NCI-H2107 (cell line): ENCODE measurements at places on chromosomes 12 and 14.
A peak's percentile ranks its signal among the peaks of the same experiment; 100 is the strongest.

- no peak for DNase-seq
Observed at GRCh38 chr14:95197551-95197950, 40.2 kb upstream of the DICER1 start.

DNA sequence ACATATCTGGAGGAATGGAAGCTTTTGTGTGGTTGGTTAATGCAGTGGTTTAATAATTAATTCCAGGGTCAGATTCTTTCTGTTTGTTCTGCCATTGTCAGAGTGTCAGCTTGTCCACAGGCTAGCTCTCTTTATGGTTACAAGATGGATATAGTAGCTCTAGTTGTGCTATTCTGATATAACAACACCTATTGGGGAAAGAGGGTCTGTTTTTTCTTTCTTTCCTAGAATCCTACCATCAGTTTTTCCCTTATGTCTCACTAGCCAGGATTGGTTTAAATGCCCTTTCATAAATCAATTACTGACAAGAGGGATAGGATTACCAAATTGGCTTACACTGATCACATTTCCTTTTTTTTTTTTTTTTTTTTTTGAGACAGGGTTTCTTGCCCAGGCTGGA, 27.8 kb downstream of the CNOT2 start:
- no peak for DNase-seq

DNA sequence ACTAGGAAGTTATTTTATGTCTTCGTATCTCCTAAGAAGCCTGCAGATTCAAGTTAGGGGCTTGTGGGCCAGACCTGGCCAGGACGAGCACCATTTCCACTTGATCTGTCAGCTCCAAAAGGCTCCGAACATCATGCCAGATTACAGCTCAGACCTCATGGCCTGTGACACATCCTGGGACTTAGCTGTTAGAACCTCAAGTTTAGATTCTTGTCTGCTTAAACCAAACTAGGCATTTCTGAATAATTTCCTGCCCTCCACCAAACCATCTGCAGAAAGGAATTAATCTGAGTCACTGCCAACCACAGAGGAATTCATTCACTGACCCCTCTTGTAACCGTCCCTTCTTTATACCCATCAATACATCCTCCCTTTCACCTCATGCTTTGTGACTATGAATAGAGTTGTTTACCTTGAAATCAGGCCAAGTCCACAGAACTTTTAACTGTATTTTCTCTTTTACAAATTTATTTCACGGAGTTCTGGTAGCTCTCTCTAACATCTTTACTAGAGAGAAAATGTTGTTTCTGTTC, 120.3 kb downstream of the FBXL14 start:
- DNase-seq: no peak

DNA sequence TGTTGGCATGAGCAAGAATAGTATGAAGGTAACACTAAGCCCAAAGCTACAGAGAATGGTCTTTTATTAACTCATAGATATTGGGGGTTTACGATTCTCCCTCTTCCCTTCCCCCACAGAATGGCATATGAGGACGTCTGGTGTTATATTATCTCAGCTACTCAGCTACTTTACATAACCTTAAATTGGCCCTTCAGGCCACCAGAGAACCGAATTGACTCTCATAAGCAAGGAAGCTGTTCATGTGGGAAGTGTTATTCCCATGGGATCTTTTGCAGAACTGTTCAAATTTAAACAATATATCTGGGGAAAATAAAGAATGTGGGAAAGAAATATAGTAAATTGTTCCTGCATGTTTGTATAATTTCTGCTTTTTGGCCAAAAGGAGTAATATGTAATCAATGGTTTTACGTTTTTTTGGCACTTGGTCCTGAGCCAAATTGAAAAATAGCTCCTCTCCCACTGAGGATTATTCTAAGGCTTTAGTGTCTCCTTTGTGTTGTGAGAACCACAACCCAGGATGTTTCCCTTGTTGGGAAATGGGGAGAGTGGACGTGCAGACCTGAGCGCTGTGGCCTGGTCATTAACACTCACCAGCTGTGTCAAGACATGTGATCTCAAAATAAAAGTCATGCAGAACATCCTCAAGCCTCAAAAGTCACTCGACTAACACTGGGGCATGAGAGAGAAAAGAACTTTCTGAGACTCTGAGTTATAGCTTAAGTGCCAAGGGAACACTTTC, 31.8 kb upstream of the CMAS start:
- DNase-seq: no peak

DNA sequence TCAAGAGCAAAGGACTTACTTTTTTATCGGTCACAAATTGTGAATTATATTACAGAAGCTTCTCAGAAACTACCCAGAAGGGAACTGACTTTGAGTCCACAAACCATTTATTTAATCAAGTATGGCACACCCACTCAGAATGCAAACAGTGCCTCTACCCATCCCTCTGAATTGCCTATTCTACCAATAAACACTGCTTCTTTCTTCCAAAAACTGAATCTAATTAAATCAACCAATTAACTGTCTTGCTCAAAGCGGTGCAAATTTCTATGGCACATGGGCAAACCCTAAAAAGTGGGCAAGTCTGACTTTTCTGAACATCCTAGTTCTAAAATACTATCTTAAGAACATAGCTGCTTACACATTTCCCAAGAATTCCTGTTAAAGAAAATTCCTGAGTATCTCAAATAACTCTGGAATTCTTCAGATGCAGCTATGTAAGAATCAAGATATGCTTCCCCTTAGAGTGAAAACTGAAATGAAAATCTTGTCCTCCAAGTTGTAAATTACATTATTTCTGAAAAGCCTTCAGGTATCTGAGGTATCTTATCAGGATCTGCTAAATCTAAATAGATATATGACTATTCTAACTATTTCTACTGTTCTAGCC, 4.3 kb downstream of the SPTLC2 start:
- DNase-seq: no peak

DNA sequence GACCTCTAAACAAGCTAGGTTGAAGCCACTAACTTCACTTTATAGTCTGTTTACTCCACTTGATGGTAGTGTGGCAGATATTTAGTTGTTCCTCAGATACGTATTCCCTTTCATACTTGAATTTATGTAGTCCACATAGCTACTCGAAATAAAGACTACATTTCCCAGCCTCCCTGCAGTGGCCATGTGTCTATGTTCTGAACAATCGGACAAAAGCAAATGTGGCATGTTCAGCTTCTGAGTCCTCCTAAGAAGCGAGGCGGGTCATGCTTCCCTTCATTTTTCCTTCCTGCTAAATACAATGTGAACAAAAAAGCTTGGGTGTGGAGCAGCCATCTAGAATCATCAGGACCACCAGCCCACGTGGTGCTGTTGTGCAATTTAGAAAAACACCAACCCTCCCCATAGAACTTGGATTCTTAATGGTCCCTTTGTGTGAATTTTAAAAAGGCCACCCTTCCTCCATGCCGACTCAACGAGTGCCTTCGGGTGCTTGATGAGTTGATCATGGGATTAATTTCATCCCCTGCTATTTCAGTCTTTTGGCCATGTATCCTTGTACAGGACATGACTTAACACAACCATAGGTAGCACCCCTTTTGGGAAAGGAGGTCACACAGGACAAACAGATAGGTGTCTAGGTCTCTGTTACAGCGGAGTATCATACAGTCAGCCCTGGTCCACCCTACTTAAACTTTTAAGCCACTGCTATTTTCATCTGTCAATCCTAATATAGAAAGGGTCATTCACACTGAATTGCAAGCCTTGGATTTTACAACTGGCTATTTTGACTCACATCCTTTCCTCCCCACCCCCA, 60.7 kb downstream of the ZFC3H1 start:
- no peak for DNase-seq

- DNase-seq: no peak
Observed at GRCh38 chr12:104975587-104976343, 10.4 kb upstream of the NOPCHAP1 start.

GRCh38 chr14:56650048-56650447, 70.5 kb downstream of the TMEM260 start:
- no peak for DNase-seq

GRCh38 chr12:131194166-131194565, 240.5 kb downstream of the ADGRD1 start:
- DNase-seq: no peak

DNA sequence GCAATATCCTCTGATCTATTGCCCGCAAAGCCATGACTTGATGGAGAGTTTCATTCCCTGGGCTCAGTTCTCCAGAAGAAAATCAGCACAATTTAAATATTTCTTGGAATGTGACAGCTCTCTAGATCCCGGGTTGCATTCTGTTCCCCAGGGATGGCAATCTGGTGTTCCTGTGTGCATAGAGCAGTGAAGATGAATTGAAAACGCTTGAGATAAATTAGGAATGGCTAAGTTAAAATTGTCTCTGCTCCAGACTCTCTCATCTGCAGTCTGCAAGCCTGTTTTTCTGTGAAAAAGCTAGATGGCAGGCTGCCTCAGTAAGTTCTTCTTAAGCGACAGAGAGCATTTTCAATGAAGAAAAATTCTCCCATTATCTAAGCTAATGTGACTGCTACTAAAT, 582.5 kb upstream of the MGAT4C start:
- DNase-seq: no peak

DNA sequence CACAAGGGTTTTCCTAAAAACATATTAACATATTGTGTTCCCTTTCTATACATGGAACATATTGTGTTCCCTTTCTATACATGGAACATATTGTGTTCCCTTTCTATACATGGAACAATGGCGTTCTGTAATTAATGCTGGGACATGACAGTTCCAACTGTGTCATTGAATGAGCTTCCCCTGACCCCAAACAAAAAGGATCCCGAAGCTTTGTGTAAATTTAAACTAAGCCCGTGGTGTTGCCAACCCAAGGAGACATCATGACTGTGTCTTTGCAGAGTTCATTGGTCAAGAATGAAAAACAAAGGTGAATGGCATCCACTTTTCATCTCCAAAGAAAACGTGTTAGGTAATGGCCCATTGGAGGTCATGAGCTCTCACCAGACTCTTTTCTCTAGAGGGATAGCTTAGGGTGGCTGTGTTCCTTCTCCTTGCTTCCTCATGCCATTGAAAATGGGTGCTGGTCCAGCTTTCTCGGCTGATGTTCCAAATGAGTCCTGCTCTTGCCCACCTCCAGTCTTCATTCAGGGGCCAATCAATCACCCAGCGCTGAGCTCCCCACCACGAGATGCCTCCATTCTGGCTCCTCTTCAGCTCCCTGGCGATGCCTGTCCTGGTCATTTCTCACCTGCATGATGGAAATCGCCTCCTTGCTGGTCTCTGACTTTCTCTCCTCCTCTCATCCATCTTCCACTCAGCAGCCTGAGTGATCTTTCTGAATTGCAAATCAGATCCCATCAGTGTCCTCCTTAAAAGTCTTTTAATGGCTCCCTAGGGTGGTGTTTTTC, 156.1 kb downstream of the VRK1 start:
- DNase-seq: no peak

DNA sequence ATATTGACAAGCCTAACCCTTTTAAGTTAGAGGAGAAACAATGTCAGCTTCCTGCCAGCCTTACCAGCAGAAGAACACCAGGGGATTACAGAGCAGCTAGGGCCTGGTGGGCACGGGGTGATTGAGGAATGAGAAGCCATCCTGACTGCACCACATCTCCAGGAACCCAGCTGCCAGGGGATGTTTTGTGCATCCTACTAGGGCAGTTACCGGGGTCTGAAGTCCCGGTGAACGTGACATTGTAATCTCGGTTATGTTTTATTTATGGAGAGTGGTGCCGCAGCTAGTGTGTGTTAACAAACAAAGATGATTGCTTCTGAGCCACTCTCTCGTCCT, 115.9 kb downstream of the BCL11B start:
- DNase-seq: no peak

DNA sequence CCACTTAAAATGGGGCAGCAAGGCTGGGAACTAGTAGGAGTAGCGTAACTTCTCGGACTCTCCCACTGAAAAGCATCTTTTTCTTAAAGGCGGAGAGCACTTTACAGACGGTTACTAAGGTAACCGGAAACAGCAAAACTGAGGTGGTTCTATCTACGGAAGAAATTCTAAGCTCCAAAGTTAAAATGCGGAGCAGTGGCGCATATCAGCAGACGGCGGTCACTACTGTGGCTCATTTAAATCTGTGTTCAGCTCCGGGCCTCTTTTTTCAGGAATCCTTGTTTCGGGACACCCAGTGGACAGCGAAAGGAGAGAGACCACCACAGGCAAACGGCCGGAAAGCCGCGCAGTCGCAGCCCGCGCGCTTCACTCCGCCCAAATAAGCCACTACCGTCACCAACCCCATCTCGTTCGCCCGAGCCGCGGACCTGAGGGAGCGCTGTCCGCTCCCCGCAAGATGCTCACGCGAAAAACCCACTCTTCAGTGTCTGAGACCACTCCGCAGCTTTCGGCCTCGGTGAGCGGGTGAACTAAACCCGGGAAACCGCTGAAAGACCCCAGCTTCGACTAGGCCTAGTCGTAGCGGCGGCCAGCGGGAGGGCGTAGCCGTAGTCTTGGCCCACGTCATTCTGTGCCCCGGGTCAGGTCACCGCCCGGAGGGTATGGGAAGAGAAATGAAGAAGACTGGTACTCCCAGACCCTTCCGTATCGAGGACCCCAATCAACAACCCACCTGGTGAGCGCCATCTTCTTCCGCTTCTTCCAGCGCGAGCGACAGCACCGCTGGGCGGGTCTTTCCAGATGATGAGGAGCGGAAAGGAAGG, at the start of gene SNW1:
TSS of gene SNW1 (minus strand) at position 776 of the 824 bp plus-strand sequence. CDS start at position 747, 29 bp downstream.
- DNase-seq: peak; percentile 96

DNA sequence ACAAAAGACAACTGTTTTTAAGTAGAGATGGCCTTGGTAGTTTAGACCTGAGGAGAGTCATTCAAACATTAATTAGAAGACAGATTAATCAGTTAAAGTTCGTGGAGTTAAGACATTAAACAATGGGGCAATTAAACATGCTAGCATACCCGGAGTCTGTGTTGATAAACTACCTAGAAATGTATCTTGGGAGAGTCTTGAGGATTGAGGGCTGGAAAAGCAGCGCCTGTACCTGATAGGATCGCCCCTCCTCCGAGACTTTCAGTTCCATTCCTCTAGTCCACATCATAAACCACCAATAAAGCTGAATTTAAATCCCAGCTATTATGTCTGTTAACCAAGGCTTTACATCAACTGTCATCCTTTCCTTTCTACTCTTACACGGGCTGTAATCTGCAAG, 1.0 kb upstream of the KRAS start:
- DNase-seq: no peak

DNA sequence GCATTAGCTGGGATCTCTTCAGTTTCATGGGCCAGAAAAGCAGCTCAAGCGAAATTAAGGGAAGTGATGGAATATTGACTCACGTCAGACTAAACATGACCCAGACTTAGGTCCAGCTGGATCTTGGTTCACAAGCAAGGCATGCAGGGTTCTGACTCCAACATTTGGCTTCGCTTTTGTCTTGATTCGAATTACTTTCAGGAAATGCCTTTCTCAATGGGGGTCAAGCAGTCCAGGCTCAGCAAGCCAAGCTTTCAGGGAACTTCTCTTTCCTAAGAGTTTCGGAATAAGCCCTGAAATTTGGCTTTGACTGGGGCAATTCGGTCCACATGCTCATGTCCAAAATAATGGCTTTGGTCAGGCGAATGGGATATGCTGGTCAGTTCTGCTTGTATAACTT, 678.7 kb upstream of the TMEM132C start:
- no peak for DNase-seq
